Activated CD4-positive, alpha-beta T cell treated with anti-CD3 and anti-CD28 coated beads, Interleukin-2, amount 10 ng/mL, durations not matched to agents 24 days and 14 days (primary cell): ENCODE measurements at places on chromosomes 2 and 18.
A peak's percentile ranks its signal among the peaks of the same experiment; 100 is the strongest.

DNA sequence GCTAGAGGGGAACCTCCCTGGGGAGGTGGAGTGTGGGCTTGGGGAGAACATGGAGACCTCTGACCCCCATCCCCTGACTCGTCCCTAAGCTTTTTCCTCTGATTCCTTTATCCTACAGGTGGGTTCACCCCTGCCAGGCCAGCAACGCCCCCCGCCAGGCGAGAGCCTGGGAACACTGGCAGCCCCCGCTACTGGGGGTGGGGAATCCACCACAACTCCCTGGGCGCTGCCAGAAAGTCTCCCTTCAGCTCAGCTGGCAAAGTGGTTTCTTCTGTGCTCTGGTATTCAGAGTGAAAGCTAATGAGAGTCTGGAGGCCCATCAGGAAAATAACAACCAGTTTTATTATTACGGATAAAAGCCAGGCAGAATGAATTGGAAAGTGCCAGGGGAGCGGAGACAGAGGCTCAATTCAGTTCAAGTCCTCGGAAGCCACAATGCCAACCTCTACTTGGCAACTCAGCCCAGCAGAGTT, 2.8 kb downstream of the DIPK1C start:
- no peak for DNase-seq

DNA sequence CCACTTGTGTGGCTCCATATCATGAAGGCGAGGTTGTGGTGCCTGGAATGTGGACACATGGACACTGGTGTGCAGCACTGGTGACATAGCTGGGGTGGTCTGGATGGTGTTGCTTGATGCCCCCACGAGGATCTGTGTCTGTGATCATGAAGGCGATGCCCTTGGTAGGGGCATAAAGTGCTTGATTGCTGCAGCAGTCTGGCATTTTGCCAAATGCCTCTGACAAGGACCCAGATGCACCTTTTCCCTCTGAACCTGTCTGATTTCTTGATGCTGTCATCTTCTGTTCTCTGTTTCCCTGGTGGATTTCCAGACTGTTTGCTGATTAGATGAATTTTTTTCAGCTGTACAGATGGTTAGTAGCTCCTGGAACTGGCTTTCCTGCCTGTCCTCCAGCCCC, 752.0 kb upstream of the HS6ST1 start:
- no peak for DNase-seq

GRCh38 chr18:39960550-39960949, 1994.5 kb upstream of the PIK3C3 start:
- no peak for DNase-seq

DNA sequence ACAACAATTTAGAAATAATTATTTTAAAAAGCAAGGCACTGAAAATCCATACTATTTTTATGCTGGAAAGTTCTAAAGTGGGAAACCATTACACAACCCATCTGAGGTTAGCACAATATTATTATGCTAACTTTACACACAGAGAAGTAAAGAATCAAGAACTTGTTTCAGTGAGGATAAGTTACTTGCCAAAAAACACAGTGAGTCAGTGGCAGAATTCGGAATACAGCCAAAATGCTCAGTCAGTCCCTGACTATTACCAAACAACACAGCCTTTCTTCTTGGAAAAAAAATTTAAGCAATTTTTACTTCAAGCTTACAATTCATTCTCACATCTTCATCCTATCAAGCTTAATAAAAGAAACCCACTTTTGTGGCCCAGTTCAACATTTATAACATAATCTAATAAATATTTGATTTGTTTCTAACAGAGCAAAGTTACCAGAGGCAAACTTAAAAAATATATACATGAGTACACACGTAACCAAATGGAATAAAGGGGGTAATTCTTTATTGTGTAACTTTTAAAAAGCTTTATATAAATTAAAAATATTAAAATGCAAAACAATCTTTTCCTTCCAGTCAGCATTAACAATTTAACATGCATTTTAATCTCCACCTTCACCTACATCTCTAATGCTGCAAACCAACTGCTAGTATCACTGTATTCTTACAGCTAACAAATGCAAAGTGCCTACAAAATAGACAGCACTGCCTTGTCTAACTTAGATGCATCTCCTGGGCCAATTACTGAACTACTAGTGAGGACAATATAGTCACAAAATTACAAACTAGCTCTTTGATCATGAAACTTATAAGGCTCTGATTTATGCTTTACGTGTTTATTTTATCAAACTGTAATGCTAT, 55.2 kb downstream of the CCDC88A start:
- no peak for DNase-seq

GRCh38 chr2:238418999-238419546, 7.7 kb upstream of the ASB1 start:
- no peak for DNase-seq

- no peak for DNase-seq
These were observed 177.6 kb upstream of the CCDC68 start for GRCh38 chr18:55136864-55137263.

DNA sequence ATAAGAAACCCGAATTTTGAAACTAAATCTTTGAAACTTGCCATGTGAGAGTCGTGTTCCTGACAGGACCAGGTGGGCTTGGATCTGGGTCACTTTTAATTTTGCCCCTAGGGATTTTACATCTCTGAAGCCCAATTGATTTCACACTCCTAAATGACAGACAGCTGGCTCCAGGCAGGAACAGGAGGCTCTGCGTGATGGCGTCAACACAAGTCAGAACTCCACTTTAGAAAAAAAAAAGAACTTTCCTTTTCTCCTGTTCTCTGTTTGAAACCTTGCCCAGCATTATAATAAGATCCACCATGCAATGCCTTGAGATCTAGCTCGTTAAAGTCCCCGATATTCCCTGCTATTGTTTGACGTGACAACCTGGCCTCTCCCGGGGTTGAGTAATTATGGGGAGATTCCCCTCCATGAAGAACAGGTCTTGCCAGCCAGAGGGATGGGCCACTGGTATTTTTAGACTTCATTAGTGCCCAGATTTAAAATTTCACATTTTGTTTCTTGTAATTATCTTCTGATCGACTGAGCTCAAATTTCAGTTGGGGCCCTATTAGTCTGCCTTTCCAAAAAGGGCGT, 260.3 kb downstream of the KLHL29 start:
- DNase-seq = no peak

DNA sequence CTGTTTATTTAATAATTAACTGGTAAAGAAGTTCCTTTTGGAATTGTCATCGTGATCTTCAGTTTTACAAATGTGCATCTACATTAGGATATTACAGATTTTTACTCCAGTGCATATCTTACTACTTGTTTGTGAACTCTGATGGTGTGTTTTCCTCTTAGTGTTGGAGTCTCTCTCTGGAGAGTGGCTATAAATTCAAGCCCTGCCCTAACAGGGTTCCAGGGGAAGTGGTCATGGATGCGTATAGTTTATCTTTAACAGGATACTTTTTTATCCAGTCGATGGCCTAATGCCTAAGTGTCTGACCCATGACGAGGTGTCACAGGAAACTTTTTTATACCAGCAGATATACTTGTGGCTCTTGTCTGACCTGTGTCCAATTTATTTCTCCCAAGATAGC, 75.4 kb downstream of the CHN1 start:
- DNase-seq = no peak

DNA sequence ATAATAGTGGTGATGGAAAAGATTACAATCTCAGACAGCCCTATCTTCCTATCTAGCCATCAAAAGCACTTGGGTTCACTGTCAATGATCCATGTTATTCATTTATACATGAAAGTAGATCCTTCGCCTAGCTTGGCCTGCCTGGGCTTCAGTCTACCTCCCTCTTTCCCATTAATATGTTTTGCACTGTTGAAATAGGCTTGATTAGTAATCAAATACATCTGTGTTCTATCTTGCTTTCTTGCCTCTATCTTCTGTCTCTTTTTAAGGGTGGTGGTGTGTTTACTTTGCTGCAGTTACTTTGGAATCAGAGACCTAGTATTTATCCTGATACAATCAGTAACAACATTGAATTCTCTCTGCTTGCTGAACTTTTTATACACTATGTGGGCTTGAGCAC, 521.2 kb downstream of the TNS1 start:
- no peak for DNase-seq

DNA sequence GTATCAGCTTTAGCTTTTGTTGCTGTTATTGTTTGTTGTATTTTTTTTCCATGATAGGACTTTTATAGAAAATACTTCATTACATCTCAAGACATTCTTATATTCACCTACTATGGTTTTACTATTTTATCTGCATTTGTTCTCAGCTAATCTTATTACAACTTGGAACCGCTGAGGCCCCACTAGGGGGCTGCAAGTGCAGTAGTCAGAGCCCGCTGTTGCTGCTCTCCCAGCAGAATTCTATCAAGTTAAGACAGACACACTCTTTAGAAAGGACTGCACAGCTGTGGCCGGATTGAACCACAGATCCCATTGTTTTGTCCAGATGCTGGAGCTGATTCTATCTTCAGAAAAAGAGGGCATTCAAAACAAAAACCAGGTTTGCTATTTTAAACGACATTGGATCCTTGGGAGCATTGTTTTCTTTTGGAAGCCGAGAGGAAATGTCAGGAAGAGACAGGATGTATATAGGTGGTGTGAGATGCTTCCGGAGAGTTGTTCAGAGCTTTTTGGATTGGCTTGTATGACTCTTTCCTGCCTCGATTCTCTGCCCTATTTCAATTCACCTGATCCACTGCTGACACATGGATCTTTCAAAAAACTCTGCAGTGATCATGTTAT, 105.7 kb upstream of the GAREM1 start:
- no peak for DNase-seq

- DNase-seq = no peak
These were observed 655.5 kb upstream of the FANCL start for GRCh38 chr2:58896638-58897037.

DNA sequence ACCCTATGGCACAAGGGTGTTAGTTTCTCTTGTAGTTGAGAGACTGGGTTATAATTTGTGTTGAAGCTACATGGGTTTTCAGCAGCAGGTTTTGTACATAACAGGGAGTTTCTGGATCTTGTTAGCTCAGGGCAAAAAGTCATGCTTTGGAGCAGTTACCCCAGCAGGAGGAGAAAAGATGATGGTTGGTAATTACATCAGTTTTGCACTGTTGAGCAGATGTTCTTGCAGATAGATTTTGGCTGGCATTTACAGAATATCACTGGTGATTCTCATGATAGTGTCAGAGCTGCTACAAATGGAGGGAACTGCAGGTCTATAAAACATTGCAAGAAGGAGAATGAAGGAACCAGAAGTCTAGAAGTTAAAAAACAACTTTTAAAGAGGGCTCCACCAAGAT, 215.2 kb upstream of the ATP5MC3 start:
- DNase-seq = no peak

DNA sequence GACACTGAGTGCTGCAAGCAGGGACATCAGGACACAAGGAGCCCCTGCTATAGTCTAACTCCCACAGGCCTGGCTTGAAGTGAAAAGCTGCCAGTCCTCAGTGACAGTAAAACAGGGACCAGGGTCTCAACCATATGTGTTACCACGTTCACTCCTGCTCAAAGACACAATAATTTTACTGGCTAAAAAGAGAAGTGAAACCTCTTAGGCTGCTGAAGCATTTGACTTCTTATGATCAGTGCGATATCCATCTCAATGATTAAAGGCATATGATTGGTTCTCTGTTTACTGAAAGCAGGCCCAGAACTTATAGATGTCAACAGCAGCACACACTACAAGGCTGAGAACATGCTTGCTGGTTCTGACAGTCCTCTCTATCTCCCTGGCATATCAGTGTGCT, 129.8 kb upstream of the LMAN1 start:
- no peak for DNase-seq

DNA sequence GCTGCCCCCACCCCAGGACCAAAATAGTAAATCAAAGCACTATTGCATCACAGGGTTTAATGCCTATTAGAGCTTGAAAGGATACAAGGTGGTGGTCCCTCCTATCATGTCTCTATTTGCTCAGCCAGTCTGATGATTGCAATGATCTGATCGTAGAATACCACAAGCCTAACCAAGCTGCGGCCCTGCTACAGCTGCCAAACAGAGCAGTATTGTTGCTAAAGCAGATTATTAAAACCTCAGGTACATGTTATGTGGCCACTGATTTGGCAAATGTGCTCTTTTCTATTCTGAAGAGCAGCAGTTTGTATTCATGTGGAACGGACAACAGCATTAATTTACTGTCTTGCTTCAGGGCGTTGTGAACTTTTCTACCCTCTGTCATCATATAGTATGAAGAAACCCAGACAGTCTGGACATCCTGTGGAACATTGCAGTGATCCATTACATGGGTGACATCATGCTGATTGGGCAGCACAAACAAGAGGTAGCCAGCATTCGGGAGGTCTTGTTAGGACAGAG, 8.4 kb upstream of the VAPA start:
- no peak for DNase-seq

- DNase-seq = no peak
These were observed 71.6 kb downstream of the NDUFA10 start for GRCh38 chr2:239953418-239954061.

DNA sequence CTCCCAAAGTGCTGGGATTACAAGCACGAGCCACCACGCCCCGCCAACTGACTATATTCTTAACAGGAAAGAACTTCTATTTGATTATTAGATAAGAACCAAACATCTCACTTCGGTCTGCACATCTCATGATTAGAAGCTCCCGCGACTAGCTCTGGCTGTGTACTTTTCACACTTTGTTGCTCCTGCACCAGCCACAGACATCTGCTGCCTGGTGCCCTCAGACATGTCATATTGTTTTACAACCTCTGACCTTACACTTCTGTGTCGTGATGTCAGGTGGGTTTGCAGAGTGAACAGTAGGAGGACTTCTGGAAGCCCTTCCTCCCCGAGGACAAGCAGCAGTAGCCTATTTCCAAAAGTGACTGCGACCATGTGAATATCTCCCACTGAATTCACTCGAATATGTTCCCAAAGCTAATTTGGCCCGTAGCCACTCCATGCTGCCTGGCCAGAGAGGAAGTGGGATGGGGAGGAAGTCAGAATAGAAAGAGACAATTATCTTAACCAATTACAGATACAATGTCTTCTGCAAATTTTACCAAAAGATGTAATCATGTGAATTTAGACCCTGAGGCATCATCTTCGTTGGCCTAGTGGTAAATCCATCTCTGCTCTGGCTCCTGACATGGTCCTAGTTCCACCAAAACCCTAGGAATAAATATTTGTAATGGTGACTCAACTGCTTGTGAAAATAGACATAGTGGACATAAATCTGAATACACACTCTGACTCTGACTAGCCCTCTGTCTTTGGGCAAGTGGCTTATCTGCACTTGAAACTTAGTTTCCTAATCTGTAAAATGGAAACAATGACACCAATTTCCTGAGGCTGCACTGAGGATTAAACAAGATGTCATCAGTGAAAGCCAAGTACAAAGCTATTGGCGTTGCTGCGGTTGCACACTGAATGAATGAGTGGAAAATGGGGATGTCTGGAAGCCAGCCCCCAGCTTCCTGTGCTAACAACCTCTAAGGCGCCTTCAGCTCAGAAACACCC, 406.1 kb downstream of the LRATD1 start:
- DNase-seq = peak; percentile 47

DNA sequence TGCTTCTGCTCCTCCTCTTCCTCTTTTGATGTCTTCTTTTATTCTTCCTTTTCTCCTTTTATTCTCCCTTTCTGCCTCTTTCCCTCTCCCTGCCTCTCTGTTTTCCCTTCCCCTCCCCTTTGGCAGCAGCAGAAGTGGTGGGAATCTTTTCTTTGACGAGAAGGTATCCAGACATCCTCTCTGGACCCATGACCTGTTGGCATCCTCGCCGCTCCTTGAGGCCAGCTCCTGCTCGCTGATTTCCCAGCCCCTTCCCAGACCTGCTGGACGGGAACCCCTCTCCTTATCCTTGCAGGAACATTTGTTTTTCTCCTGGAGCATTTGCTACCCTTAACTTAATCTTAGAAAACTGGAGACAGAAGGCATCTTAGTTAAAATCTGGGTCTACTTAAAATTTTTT, 130.5 kb downstream of the LPIN1 start:
- no peak for DNase-seq

- no peak for DNase-seq
These were observed 200.3 kb downstream of the NYAP2 start for GRCh38 chr2:225599856-225600255.
